ENCODE measurements at places on chromosomes 6 and 20.

- DNase-seq, result no peak
These were observed 51.3 kb downstream of the PHF20 start for GRCh38 chr20:35823147-35823546.

DNA sequence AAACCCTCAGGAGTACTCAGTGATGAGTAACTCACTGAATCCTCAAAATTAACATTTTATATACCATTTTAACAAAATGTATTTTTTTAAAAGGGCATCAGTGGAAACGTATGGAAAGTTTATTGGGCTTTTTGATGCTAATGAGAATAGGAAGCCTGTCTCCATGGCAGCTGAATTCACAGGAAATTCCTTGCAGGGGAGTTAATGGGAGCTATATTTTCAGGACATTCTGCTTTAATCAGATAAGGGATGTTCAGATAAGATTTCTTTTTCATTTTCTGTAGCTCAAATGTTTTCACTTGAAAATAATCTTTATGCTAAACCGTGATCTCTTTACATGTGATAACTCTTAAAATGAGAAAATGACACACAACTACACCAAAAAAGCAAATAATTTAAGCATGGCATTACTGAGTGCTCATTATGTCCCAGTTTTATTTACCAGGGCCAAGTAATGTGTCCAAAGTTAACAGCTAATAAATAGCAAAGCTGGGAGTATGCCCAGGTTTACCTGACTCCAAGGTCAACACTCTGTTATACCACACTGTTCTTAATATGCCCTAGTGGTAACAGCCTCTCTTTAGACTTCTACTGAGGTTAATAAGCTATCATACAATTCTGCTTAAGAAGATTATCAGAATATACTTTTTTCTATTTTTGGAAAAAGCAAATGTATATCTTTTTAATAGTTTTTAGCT is 348.1 kb downstream of the GRIK2 start:
- no peak for DNase-seq

DNA sequence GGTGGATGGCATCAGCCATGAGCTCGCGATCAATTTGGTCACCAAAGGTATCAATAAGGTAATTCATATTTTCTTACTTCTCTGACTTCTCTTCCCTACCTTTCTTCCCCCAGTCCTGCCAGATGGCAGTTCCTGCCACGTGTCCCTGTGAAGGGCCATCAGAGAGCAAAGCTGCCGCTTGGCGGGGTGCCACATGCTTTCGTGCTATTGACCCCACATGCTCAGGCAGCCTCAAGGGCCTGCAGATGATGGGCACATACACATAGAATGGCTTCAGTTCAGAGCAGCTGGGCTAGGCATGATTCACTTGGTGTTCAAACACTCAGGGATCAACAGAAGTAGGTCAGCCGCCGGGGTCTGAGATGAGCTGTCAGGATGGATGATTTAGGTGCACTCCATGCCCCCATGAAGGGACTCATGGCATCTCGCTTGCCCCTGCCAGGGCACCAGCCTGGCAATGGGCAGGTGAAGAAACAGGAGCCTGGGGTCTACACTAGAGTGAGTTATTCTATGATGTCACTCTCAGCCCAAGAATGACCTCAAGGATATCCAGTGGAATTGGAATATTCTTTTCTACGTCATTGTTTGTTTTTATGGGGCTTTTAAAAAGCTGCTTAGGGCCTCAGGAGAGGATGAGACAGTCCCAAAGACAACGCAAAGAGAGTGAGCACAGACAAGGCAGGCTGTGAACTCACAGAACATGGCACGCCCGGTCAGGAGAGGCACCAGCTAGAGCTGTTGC is 25.5 kb downstream of the BANF2 start:
- DNase-seq, result no peak

GRCh38 chr20:62740286-62741141 is 31.9 kb downstream of the NTSR1 start:
- DNase-seq, result peak; percentile 56

DNA sequence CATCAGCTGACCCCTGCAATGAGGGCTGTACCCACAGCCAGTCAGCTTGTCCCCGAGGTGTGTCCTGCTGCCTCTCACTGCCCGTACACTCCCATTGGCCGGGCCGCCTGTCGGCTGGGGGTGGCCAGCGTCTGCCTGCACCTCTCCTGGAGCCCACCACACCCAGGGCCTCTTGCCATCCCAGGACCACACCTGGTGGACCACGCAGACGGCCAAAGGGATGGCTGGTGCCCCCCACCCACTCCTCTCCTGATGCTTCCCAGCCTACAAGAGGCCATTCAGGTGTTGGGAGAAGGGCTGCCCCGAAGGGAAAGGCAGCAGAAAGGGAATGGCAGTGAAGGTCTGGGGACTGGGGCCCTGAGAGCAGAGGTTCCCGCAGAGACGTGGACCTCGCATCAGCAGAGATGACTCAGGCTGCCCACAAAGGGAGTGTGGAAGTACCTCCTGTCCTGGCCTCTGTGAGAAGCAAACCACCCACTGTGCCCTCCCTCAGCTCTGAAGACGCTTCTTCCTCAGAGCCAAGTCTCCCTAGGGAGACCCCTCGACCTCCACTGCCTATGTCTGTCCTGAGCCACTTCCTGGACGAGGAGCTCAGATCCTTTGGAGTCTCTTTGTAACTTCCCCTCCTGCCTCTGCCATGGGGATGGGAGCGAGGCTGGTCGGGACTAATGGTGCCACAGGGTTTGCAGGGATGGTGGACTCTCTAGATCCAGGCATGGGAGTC is 60.9 kb downstream of the PYGB start:
- DNase-seq, result no peak

- no peak for DNase-seq
These were observed 926.4 kb upstream of the SLC35B3 start for GRCh38 chr6:9361749-9362148.

DNA sequence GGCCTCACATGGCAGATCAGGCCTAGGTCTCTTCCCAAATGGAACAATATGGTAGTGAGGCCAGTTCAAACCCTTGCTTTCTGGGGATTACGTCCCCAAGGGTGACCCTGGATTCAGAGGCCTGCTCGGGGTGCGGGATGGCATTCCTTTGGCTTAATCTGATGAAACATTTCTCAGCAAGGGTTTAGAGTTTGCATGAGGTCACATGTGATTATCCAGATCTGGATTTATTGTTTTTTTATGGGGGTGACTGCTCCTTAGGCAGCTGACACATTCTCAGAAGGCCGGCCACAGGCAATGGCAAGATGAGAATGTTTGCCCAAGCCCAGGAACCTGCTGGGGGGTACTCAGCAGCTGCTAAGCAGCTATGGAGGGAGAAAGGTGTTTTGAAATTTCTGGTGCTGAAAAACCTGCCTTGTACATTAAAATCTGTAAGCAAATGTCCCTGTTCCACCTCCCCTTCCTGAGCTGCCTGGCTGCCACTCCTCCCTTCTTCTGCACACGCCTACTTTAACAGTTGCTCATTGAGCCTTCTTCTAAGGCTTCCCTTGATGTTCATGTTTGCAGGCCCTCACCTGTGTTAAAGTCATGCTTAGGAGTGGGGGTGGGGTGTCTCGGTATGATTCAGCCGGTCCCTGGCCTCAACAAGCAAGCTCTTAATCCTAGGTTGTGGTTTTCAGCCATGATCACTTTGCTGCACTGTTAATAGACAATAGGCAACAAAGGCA is 37.9 kb upstream of the FUCA2 start:
- DNase-seq, result peak; percentile 8

DNA sequence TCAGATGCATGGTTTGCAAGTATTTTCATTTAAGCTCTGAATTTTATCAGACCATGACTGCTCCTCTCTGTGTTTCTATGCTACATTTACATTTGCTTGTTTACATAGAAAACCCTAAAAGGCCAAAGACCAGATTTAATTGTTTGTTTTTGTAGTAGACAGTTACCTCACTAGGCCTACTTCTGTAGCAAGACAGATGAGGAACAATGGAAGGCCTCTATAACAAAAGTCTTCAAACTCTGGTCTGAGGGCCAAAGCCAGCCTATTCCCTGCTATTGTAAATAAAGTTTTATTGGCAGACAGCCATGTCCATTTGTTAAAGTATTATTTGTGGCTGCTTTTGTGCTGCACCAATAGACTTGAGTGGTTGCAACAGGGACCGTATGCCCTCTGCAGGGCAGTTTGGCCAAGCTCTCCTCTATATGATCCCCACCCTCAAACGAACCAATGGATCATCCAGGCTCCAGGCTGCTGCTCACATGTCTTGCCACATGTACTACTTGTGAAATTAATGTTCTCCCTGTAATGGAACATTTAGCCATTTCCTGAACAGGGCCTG is 182.0 kb downstream of the DOK5 start:
- no peak for DNase-seq

- DNase-seq, result no peak
These were observed 20.5 kb upstream of the OCSTAMP start for GRCh38 chr20:46570956-46571355.

DNA sequence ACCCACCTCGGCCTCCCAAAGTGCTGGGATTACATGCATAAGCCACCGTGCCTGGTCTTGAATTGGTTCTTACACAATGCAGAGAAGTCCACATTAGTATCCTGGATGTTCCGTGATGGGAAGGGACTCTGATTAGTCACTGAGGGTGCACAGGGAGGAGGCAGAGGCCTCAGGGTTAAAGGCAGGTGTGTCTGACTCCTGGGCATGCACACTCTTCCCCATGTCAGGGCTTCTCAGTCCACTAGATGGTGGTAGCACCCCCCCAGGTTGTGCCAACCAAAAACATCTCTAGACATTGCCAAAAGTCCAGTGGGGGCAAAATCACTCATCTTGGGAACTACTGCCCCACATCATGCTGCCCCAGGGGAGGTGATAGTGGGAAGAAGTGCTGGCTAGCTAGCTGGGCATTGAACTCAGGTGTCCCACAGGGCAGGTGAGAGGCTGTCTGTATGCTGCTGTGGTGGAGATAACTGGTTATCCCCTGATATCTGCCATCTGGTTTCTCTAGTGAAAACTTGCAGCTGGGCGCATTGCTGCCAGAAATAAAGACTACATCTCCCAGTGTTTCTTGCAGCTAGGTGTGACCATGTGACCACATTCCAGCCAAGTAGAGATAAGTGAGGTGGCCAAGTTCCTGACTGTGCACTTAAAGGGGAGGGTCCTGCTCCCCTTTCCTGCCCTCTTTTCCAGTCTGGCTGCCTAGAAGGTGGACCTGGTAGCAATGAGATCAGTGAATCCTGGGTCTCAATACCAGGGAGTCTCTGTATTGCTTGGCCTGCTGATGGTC is 8.4 kb upstream of the NSFL1C start:
- no peak for DNase-seq

DNA sequence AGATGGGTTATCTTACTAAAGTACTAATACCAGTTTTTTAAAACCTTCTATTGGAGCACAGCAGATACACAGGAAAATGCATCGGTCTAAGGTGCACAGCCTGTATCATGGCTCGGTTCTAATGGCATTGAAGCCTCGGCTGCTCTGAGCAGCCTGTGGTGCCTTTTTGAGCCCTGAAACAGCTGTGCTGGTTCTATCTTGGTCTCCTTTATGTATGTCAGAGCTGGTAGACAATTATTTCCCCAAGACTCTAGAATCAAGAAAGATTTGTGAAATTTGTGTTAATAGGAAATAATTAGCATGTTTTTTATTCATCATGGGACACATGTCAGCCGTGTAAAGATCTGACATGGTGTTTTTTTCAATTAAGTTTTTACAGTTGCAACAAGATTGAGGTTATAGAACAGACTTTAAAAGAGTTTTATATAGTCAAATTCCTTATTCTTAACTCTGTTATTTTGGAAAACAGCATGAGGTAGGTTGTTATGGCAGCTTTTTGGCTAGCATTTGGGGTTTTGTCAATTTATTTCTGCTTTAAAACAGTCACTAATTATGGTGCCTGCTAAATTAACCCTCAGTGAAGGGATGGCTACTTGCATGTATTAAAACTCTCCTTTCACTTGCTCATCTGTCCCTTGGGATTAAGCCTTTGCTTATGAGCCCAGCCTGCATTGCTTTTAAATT is 40.3 kb upstream of the C20orf144 start:
- DNase-seq, result no peak

GRCh38 chr6:95576218-95576997 is 927 bp upstream of the MANEA start:
- DNase-seq, result no peak

DNA sequence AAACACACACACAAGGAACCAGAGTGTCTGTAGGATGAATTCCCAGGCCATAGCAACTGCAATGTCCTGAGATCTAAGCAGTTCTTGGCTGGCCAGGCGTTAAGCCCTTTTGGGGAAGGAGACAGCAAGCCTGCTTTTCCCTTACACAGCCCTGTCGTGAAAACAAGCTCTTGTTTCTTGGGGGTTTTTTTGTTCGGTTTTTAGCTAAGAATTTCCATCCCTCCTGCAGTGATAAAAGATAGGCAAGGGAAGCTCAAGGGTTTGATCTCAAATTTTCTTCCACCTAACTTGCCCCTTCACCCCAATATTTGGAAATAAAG is 1.5 kb downstream of the TNFRSF21 start:
- DNase-seq, result no peak

GRCh38 chr6:135295085-135295484 is 114.0 kb downstream of the MYB start:
- no peak for DNase-seq

Measured in activated T-helper 1 cell treated with anti-CD3 and anti-CD28 coated beads, Interleukin-2, amount 50 U/mL, for 16 hours (primary cell).